HL-60 (cell line): ENCODE measurements at places on chromosomes 11 and 22.

DNA sequence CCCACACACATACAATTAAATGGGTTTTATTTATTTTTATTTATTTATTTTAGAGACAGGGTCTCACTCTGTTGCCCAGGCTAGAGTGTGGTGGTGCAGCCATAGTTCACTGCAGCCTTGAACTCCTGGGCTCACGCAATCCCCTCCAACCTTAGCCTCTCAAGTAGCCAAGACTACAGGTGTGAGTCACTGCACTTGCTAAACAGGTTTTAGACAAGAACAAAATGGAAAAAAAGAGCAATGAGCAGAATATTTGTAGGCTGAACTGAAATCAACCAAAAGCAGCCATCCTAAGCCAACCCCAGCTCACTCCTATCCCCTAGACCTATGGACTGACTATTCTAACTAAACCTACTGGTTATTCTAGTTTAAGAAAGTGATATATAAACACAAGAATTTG lies 37.8 kb downstream of the MRE11 start:
- DNase-seq = no peak

- DNase-seq = no peak
Observed at GRCh38 chr11:11538277-11538960, 83.4 kb downstream of the GALNT18 start.

DNA sequence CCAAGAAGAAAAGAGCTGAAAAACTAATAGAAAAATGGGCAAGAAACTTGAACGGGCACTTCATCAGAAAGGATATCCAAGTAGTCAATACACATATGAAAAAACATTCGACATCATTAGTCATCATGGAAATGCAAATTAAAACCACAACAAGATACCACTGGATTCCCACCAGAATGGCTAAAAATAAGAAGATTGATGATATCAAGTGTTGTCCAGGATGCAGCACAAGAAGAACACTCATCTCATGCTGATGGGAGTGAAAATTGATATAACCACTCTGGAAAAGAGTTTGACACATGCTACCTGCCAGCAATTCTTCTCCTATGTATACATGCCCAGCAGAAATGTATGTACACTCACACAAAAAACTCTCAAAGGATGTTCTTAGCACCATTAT lies 26.9 kb upstream of the SCUBE2 start:
- DNase-seq = no peak

- peak; percentile 75 for DNase-seq
Observed at GRCh38 chr11:16945671-16946469, 68.3 kb downstream of the PLEKHA7 start.

DNA sequence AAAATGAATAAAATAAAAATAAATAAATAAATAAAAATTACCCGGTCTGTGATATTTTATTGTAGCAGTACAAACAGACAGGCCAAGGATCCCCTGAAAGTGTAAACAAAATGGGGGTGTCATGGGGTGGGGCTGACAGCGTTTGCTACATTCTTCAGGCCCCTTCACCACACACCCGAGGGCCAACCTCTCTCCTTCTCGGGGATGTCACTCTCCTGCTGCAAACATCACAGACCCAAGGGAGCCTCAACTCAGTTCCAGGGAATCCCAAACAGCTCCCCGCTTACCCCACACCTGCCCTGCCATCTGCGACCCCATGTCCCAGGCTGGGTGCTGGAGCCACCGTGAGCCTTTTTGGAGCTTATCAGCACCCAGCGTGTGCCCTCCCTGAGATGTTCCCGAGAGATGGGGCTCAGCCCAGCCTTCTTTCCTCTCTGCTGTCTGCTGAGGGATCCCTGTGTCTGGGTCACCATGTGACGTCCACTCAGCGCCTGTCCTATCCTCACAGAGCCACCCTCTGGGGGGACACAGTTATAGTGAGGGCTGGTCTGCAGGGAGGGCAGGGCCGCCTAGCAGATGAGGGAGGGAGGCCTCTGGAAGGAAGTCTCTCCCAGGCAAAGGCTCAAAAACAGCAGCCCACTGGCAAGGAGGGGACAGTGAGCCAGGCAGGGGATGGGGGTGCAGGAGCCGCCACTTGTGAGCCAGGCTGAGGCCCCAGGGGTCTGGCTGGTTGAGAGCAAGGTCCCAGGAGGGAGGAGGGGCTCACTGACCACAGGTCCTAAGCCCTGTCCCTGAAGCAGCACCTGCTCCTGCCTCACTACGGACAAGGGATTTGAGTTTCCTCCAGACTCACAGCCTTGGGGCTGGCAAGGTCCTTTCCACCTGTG lies 1041.6 kb downstream of the BRD1 start:
- no peak for DNase-seq
